ENCODE measurements at places on chromosomes 13 and 19.

GRCh38 chr19:37790244-37790925 is 11.0 kb upstream of the ZNF573 start:
- no peak for DNase-seq

DNA sequence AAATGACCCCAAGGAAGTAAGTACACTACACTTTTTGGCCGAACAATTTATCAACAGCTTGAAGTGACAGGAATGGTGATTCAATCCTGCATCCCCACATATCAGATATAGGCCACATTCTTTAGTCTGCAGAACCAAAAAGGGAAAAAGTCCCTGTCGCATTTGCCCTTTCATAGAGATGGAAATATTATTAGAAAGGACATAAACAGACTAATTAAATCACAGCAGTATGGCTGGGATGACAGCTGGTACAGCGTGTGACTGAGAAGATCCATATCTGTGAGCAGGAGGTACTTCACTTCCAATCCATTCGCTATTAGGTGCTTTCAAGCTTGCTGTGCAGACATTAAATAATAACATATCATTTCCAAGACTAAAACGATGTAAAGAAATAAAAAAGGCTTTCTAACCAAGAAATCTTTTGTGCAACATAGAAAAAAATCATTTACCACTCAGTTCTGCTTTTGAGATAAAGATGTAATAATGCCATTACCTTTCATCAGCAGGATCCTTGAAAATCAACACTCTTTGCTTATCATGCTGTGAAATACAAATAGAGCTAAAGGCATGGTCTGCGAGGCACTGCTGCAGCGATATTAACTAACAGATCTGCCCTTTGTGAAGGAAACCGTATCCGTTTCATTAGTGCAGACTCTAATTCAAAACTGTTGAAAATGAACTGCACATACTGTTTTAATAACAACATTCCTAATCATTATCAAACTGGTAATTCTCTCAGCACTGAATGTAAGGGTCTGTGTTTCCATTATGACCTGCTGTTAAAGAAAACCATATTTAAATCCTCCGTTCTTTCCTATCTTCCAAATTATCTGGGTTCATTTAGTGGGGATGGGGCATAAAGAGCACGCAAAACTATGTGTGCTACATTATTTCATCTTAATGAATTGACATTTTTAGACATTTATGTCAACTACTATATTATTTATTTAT is 245.6 kb downstream of the DACH1 start:
- no peak for DNase-seq

DNA sequence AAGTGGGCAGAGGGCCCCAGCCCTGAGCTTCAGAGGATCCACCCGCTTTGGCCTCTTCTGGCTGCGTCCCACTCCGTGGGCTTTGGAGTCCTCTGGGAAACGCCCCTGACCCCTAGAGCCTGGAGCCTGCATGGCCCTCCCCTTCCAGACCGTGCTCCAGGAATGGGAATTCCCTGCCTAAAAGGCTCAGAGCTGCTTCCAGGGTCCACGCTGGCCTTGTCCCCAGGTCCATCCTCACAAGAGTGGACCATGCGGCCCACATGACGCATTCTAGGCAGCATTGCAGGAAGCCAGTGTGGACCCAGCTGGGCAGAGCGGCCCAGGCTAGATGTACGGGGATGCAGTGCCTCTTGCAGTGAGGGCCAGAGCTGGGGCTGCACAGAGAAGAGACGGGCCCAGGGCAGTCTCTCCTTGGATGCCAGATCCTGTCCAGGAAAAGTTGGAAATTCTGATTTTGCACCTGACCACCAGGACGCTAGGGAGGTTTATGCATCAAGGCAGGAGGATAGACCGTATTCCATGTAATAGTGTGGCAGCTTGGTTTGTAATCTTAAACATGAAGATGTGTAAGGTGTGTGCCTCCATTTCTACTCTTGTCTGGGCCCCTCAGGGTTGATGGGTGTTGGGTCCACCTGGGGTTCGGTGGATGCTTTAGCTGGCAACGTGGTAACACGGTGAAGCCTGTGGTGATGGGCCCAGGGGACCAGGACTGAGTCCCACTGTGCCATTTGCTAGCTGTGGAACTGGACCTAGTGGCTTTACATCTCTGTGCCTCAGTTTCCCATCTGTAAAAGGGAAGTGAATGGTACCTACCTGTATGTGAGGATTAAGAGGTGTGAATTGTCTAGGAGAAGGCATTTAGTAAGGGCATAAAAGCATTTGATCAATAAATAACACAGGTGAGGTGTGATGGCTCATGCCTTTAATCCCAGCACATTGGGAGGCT is 14.8 kb upstream of the FXYD3 start:
- no peak for DNase-seq

GRCh38 chr13:84821261-84821660 is 939.0 kb upstream of the SLITRK1 start:
- DNase-seq = no peak

- DNase-seq = no peak
Observed at GRCh38 chr19:18502638-18503294, 19.1 kb downstream of the ELL start.

DNA sequence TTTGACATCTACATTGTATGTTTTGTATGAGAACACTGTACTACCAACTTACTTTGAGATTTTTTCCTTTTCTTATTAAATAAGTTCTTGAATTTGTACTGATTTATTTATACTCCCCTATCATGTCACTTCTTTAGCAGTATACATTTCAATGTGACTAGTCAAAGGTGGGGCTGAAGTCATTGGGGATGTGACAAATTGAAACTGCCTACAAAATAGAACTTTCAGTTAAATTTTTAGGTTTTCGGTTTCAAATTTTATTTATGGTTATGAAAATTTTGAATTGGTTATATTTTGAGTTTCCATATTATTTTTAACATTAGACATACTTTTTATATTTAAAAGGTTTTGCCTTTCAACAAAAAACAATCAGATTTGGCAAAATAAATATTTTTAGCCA is 221.6 kb downstream of the NBEA start:
- no peak for DNase-seq

DNA sequence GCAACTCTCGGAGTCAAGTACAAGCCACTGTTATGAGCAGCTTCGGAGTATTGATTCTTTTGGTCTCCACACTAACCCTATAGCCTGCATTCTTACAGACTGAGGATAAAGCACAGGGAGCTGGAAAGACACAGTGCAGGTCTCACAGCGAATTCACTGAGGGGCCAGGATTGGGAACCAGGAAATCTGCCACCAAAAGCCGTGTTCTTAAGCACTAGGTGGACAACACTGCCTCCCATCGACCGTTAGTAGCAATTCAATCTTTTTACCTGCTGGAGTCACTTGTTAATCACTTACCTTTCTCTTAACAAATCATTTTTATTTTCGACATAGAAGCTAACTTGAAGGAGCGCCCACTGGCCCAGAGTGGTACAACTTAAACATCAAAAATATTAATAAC is 6.3 kb downstream of the PMIS2 start:
- DNase-seq = no peak

GRCh38 chr19:29260477-29261317 is 47.7 kb upstream of the UQCRFS1 start:
- DNase-seq = no peak

GRCh38 chr13:103640606-103641005 is 574.4 kb upstream of the SLC10A2 start:
- DNase-seq = no peak

DNA sequence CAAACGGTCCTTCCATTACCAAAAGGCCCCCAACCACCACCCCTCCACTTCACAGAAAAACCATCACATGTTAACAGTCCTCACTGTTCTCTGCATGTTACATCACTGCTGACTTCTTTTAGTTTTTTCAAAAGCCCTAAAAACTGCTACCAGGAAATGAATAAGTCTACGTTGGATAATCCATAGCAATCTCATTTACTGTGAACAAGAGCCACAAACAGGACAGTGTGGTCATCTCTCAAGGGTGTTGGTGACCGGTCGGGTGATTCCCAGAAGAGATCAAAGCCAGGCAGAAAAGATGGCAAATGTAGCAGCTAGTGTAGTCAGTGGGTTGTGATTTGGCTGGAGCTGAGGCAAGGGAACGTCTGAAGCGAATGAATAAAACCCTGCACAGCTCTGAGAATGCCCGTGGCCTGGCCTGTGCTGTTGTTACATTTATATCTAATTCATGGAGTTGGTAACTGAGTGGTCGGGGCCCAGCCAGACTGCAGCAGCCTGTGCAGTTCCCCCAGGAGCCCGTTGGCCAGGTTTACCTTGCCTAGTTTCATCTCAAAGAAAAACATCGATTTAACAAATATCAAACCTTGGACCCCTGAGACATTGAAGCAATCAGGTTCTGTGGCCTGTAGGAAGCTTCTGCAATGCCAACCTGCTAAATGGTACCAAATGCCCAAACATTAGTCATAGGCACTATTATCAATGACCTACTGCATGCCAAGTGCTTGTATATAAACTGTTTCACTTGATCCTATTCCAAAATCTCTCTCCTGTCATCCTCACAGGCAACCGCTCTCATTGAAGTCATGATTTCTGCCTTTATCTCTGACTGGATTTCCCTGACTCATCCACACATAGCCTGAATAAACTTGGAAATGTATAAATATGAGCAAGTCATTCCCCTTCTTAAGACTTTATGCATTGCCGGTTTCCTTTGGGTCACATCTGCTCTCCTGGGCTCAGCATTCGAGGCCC is 153.8 kb upstream of the SERP2 start:
- no peak for DNase-seq

DNA sequence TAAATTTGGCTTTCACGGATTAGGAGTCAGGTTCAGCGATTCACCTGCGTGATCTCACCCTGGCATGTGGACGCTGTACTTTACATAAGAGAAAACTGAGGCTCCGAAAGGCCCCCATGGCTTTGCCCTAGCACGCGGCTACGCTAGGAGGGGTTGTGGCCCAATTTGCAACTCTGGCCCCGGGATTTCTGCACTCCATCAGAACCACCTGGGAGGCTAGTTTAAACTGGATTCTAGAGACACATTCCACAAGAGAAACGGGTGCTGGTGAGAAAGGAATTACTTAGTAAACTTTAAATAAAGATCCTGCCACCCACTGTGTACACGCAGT is 6.2 kb downstream of the BCL3 start:
- no peak for DNase-seq

GRCh38 chr19:2236064-2236313 is 140 bp downstream of the PLEKHJ1 start:
- no peak for DNase-seq

DNA sequence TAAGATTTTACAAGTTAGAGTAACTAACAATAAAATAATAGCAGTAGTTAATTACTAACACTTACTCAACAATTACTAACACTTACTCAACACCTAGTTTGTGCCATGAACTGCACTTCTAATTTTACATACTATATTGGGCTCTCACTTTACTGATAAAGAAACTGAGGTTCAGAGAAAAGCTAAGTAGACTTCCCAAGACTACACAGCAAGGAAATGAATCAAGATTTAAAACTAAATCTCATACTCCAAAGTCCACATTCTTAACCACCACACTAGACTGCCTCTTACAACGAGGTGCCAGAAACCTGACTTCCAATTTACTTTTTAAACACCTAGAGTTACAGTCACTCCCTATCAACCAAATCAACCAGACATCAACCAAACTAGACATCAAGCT is 25.1 kb downstream of the RBM26 start:
- no peak for DNase-seq

DNA sequence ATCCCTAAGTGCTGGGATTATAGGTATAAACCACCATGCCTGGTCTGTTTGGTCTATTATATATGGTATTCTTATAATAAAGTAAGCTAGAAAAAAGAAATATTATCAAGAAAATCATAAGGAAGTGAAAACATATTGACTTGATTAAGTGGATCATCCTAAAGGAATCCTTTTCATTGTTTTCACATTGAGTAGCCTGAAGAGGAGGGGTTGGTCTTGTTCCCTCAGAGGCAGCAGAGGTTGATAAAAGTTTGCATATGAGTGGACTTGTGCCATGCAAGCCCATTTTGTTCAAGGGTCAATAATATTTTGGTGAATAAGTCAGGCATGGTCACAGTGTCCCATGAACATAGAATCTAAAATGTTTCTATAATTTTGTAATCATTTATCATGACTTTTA is 52.7 kb downstream of the ZNF627 start:
- DNase-seq = no peak

- DNase-seq = no peak
Observed at GRCh38 chr13:102825921-102826706, 19.7 kb upstream of the ERCC5 start.

- DNase-seq = no peak
Observed at GRCh38 chr19:46803555-46803954, 15.2 kb upstream of the SLC1A5 start.

DNA sequence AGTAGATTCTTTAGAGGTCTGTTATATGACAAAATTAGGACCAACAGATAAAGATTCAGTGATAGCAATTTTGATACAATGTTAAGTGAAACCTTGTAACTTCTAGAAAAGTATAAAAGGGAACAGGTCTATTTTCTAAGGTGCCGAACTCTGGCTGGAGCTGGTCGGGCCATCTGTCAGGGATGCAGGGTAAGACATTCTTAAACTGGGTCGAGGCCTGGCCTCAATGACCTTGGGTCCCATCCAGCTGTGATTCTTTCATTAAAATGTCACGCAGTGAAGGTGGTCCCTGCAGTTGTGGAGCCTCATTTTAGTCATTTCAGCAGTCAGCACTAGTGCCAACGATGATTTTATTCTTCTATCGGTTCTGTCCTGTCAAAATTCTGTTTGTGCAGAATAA is 271.9 kb upstream of the SPRY2 start:
- no peak for DNase-seq

DNA sequence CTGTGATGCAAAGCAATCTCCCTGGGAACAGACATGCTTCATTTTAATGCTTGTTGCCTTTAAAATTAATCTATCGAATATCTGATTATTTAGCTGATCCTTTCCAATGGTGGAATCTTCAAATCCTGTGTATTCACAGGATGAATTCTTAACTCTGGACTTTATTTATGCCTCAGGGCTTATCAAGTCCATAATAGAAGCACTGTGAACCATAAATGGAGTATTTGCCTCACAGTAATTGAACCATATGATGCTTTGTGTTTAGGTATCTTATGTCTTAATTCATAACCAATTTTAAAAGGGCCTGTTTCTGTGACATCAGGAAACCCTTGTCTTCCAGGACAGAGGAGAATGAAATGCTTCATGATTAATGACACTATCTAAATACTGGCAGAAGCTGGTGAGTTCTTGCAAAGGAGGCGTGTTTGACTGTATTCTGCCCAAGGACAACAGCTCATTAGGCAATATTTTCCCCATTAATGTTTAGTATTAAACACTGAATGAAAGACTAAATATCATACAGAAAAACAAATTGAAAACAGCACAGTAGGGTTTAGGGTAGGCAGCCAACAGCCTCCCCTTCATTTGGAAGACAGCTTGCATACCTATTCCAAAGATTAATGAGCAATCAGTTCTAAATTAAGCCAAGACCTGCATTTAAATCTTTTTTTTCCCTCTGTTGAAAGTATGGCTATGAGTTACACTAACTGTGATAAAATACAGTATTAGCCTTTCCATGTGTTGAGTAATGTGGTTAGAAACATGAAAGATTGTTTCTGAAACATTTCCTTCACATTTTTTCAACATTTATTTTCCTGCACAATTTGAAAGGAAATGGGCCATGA is 709.4 kb downstream of the PCDH9 start:
- no peak for DNase-seq

DNA sequence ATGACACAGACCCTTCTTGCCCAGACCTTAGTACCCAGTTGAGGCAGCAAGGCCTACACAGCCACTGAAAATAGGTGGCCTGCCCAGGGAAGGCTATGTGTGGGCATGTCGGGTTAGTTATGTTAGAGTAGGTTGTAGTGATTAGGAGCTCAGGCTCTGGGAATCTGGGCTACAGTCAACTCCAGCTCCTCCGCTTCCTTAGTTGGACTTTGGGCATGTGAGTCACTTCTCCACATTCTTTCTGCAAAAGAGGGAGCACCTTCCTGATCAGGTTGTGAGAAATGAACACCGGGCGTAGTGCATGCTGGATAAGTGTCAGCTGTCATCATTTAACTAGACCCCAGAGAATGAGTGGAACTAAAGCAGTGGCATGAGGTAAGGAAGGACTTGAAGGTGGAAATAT is 64.8 kb downstream of the ARHGAP35 start:
- no peak for DNase-seq

All from stimulated activated CD4-positive, alpha-beta T cell treated with anti-CD3 and anti-CD28 coated beads, TNF-alpha, amount 100 ng/mL, for 1 hour (primary cell).